ENCODE measurements at places on chromosomes 2 and 18. TPM values are rescaled to one million over a fixed set of nuclear protein-coding genes. Genes with fewer than 3 reads are reported as not detected.

The FSHR gene
- not detected for total RNA-seq

The NEURL3 gene
- not detected for total RNA-seq

The DAW1 gene
- 1.4 TPM for total RNA-seq

The POTEI gene
- total RNA-seq, result not detected

The DNER gene
- under 0.01 TPM for total RNA-seq

The C2orf68 gene
- 6.8 TPM for total RNA-seq

The OTOS gene
- not detected for total RNA-seq

The CRYGA gene
- not detected for total RNA-seq

The YES1 gene
- total RNA-seq, result 62.0 TPM

The PRKD3 gene
- total RNA-seq, result 46.4 TPM

The MAP2 gene
- 0.28 TPM for total RNA-seq

The RETSAT gene
- 25.0 TPM for total RNA-seq

The LYPD1 gene
- total RNA-seq, result 79.7 TPM

The STPG4 gene
- 0.28 TPM for total RNA-seq

The MDH1B gene
- total RNA-seq, result 0.54 TPM

Measured in IMR-90 (cell line).